AG20443 (cell line): ENCODE measurements at places on chromosomes 11 and 22.

GRCh38 chr11:3946455-3947017 is 91.1 kb downstream of the STIM1 start:
- DNase-seq: no peak

DNA sequence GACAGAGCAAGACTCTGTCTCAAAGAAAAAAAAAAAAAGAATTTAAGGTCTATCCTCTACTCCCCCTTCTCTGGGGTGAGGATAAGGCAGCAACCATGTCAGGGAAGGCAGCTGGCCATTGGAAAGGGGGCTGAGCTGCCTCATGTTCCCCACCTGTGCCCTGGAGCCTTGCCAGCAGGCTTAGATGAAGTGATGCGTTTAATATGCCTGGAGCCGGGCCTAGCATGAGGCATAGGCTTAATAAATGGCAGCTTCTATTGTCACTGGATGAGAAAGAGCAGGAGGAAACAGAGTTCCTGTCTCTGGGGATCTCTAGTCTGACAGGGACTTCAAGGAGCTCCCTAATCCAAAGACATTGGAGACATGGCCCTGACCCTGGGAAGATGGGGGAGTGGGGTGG is 3.2 kb upstream of the KCNE3 start:
- DNase-seq: no peak

DNA sequence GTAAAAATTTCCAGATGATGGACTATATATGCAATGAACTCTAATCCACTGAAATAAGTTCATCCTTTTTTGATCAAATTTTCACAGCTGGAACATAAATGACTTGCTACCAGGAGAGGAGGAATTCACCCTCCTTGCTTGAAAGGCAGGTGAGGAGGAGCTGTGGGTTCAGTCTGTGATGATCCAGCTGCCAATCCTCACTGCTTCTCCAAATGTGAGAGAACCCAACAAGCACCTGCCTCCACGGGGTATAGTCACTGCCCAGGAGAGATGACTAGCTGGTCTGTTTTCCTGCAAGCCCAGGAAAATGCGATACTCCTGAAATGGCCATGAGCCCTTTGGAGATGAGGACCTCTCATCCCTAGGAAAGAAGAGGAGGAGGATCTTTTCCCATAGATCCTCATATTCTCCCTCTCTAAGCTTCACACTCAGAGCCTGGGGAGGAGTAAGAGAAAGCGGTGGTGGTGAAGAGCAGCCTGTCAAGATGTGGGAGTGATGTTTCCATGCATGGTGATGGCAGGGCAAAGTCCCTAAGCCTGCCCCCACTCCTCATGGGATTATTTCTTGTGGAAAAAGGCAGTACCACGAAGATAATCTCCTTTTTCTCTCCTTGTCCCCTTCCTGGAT is 77.9 kb upstream of the USP47 start:
- no peak for DNase-seq

DNA sequence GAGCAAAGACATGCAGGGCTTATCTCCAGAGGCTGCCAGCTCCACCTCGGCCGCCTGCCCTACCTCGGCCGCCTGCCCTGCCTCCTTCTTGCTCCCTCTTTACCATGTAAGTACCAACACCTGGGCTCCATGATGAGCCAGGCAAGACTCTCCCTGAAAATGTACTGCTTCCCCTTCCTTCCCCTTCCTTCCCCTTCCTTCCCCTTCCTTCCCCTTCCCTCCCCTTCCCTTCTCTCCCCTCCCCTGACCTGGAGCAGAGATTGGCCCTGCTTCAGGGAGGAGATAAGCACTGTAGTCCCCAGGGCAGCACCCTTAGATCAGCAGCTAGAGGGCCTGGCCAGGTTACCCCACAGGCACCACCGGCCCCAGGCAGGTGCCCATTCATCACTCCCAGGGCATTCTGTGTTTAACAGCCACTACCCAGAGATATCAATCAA is 25.4 kb upstream of the ADORA2A start:
- DNase-seq: no peak

DNA sequence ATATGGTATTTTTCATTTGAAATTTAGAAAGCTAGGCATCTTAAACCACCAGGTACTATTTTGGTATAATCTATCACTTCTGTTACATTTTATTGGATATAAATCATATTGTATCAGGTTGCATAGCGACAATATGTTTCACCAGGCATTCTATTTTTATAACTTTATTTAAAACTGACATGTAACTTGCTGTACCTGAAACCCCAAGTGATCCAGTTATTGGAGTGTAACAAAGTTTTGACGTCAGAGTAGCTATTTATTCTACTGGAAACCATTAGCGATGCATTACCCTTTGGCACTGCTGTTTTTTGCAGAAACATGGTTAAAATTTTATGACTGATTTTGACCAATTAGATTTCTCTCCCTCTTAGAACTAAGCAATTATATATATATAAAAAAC is 160.7 kb downstream of the METTL15 start:
- DNase-seq: no peak

GRCh38 chr11:46835897-46836296 is 10.2 kb downstream of the CKAP5 start:
- no peak for DNase-seq

GRCh38 chr11:9568161-9568853 is 5.2 kb upstream of the WEE1 start:
- no peak for DNase-seq

GRCh38 chr22:44387486-44387885 is 74.7 kb upstream of the SHISAL1 start:
- no peak for DNase-seq

DNA sequence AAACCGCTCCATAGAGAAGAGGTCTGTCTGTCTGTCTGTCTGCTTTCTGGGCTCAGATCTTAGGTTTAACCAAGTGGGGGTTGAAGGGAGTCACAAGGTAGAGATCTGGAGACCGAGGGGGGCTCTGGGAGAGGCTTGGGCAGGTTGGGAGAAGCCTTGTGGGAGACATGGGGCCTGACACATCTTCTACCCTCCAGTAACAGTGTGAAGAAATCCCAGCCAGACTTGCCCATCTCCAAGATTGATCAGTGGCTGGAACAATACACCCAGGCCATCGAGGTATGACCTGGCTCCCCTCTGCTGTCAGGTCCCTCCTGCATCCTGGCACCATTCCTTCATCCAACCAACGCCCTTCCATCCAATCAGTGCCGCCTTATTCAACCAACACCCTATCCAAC is 7.4 kb downstream of the PRR33 start:
- peak; percentile 8 for DNase-seq

DNA sequence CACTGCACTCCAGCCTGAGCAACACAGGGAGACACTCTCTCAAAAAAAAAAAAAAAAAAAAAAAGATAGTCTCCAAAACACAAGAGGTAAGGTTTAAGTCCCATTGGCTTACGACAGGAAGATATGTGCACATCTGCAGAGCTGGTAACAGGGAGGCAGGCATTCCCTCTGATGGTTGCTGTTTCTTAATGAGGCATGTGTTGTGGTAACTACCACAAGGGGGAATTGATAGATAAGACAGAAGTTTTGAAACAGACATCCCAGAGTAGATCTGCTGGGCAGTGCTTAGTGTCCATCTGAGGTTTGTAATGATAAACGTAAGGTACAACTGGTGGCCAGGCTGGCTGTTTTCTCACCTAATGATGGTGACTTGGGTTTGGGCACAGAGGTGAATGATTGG is 4.7 kb downstream of the EIF1AD start:
- no peak for DNase-seq
